CD4-positive, alpha-beta T cell treated with Interleukin-6 at 100 ng/mL for 8 hours (primary cell): ENCODE measurements at places on chromosomes 7 and 10.

GRCh38 chr7:132865366-132866143, 216.3 kb downstream of the CHCHD3 start:
- no peak for DNase-seq

DNA sequence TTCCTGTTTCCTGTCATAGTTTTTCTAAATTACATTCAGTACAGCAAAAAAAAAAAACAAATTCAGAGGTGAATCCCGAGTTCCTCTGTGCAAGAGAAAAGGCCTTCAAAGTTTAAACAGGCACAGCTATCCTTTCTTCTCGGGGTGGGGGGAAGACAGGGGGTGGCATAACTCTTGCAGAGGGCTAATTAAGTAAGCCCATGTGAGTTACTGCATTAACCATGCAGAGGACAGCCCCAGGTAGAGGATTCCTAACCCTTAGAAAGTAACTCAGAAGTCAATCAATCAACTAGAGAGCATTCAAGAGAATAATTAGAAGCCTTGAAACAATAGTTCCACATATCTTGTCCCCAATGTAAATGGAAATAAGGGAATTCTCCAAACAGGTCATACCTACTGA, 170.9 kb downstream of the CSTF2T start:
- DNase-seq: no peak

GRCh38 chr10:83927166-83927565, 212.1 kb upstream of the GHITM start:
- no peak for DNase-seq

DNA sequence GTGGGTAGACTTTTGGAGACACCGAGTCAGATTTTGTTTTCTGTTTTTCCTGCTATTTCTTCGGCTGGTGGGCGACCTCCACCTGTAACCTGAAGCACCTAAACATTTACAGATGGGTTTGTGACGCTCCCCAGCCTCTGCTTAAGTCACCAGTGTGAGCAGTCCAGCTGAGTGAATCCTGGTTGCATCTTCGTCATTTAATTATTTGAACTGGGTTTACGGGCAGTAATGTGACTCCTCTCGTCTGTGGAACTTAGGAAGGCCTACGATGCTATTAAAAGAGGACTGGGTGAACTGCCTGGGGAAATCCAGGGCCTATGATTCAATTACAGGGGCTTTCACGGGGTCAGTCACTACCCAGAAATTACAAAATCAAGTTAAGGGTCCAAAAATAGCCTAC, 52.5 kb downstream of the WNT2 start:
- DNase-seq: no peak

DNA sequence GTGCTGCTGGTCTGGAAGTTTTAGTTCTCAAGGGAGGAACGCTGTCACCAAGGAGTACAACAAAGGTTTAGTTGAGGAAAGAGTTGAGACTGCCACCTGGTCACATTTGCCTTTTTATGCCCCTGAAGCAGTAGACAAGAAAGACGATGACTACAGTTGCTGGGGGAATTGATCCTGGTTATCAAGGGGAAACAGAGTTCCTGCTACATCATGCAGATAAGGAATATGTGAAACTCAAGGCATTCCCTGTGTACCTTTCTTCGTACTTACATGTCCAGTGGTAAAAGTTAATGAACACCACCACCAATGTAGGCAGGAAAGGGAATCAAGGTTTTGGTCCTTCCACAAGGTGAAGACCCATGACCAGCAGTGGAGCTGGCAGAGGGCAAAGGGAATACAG, 31.8 kb downstream of the SLC35B4 start:
- no peak for DNase-seq

- no peak for DNase-seq
Observed at GRCh38 chr7:132514430-132514829, 61.8 kb downstream of the PLXNA4 start.

DNA sequence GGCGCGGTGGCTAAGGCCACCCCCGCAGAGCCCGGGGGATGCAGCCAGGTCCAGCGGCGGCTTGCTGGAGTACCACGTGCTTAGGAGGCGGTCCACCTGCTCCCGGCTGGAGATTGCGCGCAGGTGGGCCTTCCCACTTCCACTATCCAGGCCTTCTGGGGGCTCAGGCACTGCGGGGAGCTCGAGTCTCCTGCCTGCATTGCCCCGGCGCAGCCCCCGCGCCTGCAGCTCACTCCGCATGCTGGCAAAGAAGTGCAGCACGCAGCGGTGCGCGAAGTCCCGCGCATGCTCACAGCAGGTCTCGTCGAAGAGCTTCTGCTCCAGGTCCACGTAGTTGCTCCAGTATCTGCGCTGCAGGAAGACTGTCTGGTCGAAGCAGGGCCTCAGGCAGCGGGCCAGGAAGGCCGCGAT, 5.8 kb downstream of the CALHM3 start:
- no peak for DNase-seq

DNA sequence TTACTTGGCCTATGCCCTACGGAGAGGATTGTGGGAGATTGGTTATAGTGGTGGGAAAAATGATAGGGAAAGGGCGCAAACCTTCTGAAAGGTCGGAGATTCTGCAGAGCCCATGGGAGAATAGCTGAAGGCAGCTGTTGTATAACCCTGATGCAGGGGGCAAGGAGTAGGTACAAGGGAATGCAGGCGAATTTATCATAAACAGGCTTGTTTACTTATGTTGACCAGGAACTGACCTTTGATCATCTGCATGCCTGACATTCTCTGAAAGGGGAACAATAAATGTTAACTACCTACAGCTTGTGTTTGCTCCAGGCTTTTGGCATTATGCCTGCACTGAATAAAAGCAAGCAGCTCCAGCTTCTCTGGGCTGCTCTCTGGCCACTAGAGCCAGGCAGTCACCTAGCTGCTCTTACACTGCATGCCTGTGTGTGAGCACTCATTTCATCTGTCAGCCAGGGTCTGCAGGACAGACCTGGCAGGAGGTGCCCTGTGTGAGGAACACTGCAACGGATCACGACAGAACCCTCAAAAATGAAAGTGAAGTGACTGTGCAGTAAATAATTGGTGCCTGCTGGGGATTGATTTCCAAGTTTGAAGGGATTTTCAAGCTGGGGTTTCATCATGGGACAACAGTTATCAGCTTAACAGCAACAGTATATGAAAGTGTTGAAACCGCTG, 31.1 kb upstream of the ABCA13 start:
- no peak for DNase-seq

DNA sequence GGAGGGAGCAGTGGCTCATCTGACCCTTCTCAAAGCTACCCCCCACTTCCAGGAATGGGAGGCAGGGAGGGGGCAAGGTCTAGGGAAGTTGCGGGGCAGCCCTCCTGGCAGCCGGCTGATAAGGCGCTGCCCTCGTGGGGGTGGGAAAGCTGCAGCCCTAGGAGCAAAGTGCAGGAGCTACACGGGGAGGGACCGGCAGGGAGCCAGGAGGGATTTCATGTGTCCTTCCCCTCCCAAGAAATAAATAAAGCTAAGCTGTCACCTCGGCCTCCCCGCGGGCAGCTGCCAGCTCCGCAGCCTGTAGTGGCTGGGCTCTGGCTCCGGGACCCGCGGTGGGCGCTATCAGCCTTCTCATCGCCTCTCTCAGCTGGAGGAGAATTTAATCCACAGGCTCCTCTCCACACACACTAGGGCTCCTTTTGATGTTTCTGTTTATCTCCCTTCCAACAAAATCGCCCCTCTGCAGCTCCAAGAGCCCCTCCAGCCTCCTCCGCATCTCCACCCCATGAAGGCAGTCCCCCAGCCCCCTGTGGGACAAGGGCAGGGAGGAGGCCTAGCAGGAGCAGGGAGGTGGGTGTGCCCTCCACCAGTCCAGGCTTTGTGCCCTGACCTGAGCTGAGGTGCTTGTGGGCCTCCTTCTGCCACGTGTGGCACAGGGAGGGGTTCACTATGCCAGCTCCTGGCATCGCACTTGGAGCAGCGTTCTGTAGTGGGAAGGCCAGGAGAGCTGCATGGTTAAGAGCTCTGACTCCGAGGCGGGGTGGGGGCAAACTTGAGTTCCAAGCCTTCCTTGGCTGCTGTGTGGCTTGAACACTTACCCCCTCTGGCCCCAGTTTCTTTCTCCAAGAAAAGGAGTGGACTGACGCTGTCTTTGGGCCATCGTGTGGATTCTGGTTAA, 80.5 kb downstream of the C10orf105 start:
- DNase-seq: no peak

- DNase-seq: no peak
Observed at GRCh38 chr10:114593240-114593792, 64.8 kb downstream of the ABLIM1 start.

DNA sequence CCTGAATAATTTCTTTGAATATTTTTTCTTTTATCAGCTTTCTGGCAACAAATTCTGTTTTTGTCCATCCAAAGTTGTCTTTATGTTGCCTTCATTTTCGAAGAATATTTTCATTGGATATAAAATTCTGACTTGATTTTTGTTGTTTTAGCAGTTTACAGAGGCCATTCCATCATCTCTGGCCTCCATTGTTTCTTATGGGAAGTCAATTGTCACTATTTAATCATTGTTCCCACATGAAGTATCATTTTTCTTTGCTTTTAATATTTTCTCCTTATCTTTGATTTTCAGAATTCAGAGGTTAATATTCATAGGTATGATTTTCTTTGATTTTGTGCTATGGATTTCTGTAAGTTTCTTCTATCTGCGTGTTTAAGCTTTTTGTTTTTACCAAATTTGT, 512.6 kb downstream of the LRMDA start:
- DNase-seq: no peak

- DNase-seq: no peak
Observed at GRCh38 chr10:47154762-47155161, 145.2 kb upstream of the GDF10 start.

DNA sequence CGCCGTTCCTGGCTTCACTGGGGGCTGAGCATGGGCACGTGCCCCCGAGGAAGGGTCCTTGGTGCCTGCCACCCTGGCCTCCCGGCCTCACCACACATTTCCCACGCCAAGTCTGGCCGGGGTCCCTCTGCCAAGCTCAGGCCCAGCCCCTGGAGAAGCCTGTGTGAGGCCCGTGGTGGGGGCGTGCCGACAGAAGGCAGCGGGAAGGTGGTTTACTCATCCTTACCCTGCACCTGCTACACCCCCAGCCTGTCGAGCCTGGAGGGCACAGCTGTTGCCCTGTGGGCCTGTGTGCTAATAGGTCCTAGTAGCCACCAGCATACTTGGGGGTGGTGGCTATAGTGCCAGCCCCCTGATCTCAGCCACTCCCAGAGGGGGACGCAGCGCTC, 46.7 kb downstream of the NKX6-2 start:
- DNase-seq: no peak

- no peak for DNase-seq
Observed at GRCh38 chr7:98265841-98266271, 13.8 kb upstream of the TECPR1 start.

DNA sequence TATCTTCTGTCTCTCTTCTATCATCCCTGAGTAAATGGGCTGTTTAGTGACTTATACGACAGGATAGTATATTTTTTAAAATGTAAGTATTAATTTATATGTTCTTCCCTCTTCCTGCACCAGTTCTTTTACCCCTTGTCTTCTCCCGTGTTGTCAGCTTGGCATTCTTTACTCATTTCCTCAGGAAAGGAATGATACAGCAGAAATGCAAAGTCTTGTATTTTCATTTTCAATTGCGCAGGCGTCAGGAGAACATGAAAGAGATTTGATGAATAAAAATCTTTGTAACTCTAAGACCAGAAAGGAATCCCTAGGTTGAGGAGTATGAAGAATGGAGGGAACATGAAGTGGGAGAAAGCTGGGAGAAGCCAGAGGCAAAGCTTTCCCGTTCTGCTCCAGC, 18.8 kb upstream of the VPS41 start:
- DNase-seq: no peak

GRCh38 chr10:110636932-110637557, 7.1 kb upstream of the RBM20 start:
- DNase-seq: no peak

DNA sequence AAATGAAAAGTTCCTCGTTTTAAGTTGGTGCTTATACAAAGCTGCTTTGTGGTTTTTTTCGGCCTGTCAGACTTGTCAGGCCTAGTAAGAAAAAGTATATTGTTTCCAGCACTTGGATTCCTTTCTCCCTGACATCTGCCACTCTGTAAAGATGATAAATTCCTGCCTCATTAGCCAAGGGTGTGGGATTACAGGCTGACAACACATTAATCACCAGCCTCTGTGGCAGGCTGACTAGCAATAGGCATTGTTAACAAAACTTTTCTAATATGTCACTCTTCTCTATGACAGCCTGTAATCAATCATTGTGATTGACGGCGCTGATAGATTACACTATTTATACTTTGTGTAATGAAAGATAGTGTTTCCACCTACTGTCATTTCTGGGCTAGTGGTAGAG, 682.5 kb downstream of the LRMDA start:
- DNase-seq: no peak

GRCh38 chr7:24025765-24026164, 258.2 kb upstream of the NPY start:
- DNase-seq: no peak

DNA sequence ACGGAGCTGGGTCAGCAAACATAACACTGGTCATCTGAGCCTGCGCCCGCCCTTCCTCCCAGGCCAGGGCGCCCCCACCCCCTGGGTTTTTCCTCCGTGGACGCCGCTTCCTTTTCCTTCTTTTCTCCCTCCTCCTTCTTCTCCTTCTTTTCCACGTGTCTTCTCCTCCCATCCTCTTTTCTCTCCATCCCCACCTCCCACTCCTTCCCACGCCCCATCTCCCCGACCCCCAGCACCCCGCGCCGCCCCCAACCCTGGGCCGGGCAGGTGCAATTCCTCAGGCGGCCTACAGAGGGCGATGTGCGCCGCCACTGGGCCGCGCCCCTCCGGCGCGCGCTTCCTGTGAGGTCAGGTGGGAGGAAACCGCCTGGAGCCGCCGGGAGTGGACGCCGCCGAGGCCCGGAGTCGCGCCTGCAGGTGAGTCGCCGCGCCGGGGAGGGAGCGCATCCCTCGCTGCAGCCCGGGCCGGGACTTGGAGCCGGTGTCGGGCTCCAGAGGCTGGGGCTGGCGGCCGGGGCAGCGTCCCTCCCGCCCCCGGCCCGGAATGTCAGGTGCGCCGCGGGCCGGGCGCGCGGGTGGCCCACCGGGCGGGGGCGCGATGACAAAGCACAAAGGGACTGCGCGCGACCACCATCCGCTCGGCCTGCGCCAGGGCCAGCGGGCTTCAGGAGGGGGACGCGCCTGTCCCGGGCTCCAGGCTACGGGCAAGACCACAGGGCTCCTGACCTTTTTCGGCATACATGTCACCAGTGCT, at the start of gene FAM241B:
TSS of gene FAM241B (plus strand) at position 351 of the 754 bp plus-strand sequence. CDS start 1,497 bp downstream, outside the sequence.
- DNase-seq: peak; percentile 74

GRCh38 chr7:13257661-13258060, 570.2 kb downstream of the ARL4A start:
- DNase-seq: no peak

DNA sequence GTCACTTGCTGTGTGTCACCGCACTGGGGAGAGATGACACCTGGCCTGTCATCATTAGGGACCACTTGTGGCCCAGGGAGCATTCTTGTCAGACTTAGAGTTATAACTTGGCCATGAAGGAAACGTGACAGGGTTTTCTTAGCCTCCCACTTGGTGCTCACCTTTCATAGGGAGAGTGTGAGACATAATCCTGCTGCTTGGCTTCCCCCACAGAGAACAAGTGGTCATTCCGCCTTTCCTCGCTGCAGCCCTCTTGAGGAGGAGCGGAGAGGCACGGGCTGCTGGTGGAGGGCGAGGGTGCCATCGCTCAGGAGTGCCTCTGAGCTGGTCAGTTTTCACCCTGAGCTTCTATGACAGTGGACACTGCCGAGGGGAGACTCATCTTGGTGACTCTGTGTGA, 125.0 kb upstream of the GJD4 start:
- no peak for DNase-seq

- no peak for DNase-seq
Observed at GRCh38 chr7:44561962-44562621, 11.6 kb downstream of the DDX56 start.
